Activated naive CD8-positive, alpha-beta T cell treated with anti-CD3 and anti-CD28 coated beads, Interleukin-2, amount 10 ng/mL, durations not matched to agents 7 days and 5 days (primary cell): ENCODE measurements at places on chromosomes 3 and 15. TPM values are rescaled to one million over a fixed set of nuclear protein-coding genes. Genes with fewer than 3 reads are reported as not detected.
A peak's percentile ranks its signal among the peaks of the same experiment; 100 is the strongest.

DNA sequence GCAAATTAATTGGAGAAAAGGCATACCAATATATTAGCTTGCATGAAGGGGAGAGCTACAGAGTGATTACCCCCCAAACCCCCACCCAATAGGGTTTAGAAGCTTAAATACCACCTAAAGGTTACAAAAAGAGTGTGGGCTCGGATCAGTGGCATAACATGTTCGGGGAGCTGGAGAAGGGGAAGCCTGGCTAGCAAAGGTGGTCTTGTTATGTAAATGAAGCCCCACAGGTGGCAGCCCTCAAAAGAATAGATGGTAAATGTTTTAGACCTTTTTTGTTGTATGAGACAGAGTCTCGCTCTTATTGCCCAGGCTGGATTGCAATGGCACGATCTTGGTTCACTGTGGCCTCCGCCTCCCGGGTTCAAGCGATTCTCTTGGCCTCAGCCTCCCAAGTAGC is 10.9 kb upstream of the PXK start:
- H3K4me1 ChIP-seq, result peaks cover 23% of the 10 kb centered on the region
- peaks cover 11% of the 10 kb centered on the region for H3K36me3 ChIP-seq
- DNase-seq, result no peak
- no peak overlapping the region for H3K27ac ChIP-seq
- H3K4me3 ChIP-seq, result no peak overlapping the region

- H3K27ac ChIP-seq, result no peak overlapping the region
- H3K27me3 ChIP-seq, result no peaks in the 10 kb centered on the region
- H3K36me3 ChIP-seq, result no peaks in the 10 kb centered on the region
- no peaks in the 10 kb centered on the region for H3K4me1 ChIP-seq
Measured at GRCh38 chr3:98817547-98818041, 54.5 kb downstream of the ST3GAL6 start.

DNA sequence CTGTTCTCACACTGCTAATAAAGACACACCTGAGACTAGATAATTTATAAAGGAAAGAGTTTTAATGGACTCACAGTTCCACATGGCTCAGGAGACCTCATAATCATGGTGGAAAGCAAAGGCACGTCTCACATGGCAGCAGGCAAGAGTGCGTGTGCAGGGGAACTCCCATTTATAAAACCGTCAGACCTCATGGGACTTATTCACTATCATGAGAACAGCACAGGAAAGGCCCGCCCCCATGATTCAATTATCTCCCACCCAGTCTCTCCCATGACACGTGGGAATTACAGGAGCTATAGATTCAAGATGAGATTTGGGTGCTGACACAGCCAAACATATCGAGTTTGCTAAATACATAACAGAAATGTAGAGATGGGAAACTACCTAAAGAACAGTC is 39.5 kb upstream of the DGKG start:
- peaks cover 5% of the 10 kb centered on the region for H3K27me3 ChIP-seq
- no peak overlapping the region for H3K4me3 ChIP-seq
- no peaks in the 10 kb centered on the region for H3K36me3 ChIP-seq
- no peak for DNase-seq

GRCh38 chr15:33311312-33311971 is 675 bp downstream of the RYR3 start:
- H3K27ac ChIP-seq, result no peak overlapping the region
- no peak overlapping the region for H3K4me3 ChIP-seq
- peaks cover 39% of the 10 kb centered on the region for H3K27me3 ChIP-seq
- no peaks in the 10 kb centered on the region for H3K36me3 ChIP-seq

- H3K4me3 ChIP-seq, result peak overlapping the region; percentile 88
- H3K36me3 ChIP-seq, result no peaks in the 10 kb centered on the region
- peaks cover 16% of the 10 kb centered on the region for H3K4me1 ChIP-seq
- H3K27me3 ChIP-seq, result peaks cover 37% of the 10 kb centered on the region
- DNase-seq, result no peak
Measured at GRCh38 chr3:180680097-180680430, 775 bp upstream of the CCDC39 start.

DNA sequence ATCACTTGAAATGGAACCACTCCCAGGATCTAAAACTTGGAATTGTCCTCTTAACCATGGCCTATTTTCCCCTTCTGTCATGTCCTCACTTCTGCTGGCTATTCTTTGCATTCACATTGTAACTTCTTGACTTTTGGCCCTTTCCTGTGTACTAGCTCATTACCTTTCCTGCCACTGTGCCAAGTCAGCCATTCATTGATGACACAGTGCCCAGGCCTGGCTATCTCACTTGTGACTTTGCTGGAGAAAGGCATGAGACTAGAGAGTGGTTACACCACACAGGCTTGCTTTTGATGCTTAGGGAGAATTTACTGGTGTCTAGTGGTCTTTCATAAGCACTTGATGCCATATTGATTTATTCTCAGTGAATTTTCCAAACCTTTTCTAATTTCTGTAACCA is 101.1 kb downstream of the NR1D2 start:
- no peak overlapping the region for H3K4me3 ChIP-seq
- no peak for DNase-seq
- peaks cover 6% of the 10 kb centered on the region for H3K27me3 ChIP-seq
- peaks cover 2% of the 10 kb centered on the region for H3K4me1 ChIP-seq

GRCh38 chr3:25142609-25143355 is 285.3 kb upstream of the RARB start:
- H3K36me3 ChIP-seq, result no peaks in the 10 kb centered on the region
- no peak overlapping the region for H3K27ac ChIP-seq
- H3K4me1 ChIP-seq, result no peaks in the 10 kb centered on the region
- no peak for DNase-seq

DNA sequence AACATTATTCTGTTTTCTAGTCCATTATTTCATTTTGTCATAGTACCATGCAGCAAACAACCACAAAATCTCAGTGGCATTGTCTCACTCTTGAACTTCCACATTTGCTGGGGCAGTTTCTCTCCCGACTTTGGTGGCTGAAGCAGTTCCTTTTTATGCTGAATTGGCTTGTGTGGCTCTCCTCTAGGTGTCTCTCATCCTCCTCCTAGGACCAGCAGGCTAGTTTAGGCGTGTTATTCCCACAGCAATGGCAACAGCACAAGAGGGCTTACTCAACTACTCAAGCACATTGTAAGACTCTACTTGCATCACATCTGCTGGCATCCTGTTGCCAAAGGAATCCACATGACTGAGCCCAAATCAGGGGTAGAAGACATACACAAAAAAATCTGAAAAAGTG is 201.8 kb upstream of the KCNH8 start:
- DNase-seq, result no peak
- no peak overlapping the region for H3K27ac ChIP-seq
- no peaks in the 10 kb centered on the region for H3K36me3 ChIP-seq
- H3K27me3 ChIP-seq, result no peaks in the 10 kb centered on the region
- H3K4me1 ChIP-seq, result no peaks in the 10 kb centered on the region

- H3K4me3 ChIP-seq, result no peak overlapping the region
- no peaks in the 10 kb centered on the region for H3K27me3 ChIP-seq
- H3K27ac ChIP-seq, result no peak overlapping the region
- no peak for DNase-seq
- peaks cover 39% of the 10 kb centered on the region for H3K4me1 ChIP-seq
Measured at GRCh38 chr3:114310695-114311094, 16.9 kb downstream of the TIGIT start.

Gene ARHGAP11A
- total RNA-seq, result 108 TPM

- no peak for DNase-seq
- no peaks in the 10 kb centered on the region for H3K27me3 ChIP-seq
- H3K4me3 ChIP-seq, result no peak overlapping the region
- H3K36me3 ChIP-seq, result no peaks in the 10 kb centered on the region
- H3K27ac ChIP-seq, result no peak overlapping the region
Measured at GRCh38 chr15:87345961-87346360, 910.6 kb downstream of the NTRK3 start.

- DNase-seq, result no peak
- no peaks in the 10 kb centered on the region for H3K4me1 ChIP-seq
- H3K27ac ChIP-seq, result no peak overlapping the region
- H3K27me3 ChIP-seq, result no peaks in the 10 kb centered on the region
- H3K4me3 ChIP-seq, result no peak overlapping the region
Measured at GRCh38 chr3:132966374-132966773, 71.8 kb upstream of the TMEM108 start.

- H3K27me3 ChIP-seq, result peaks cover 17% of the 10 kb centered on the region
- H3K4me3 ChIP-seq, result no peak overlapping the region
- no peak for DNase-seq
- H3K27ac ChIP-seq, result no peak overlapping the region
- H3K4me1 ChIP-seq, result no peaks in the 10 kb centered on the region
Measured at GRCh38 chr3:149266736-149267135, 45.1 kb upstream of the CP start.

DNA sequence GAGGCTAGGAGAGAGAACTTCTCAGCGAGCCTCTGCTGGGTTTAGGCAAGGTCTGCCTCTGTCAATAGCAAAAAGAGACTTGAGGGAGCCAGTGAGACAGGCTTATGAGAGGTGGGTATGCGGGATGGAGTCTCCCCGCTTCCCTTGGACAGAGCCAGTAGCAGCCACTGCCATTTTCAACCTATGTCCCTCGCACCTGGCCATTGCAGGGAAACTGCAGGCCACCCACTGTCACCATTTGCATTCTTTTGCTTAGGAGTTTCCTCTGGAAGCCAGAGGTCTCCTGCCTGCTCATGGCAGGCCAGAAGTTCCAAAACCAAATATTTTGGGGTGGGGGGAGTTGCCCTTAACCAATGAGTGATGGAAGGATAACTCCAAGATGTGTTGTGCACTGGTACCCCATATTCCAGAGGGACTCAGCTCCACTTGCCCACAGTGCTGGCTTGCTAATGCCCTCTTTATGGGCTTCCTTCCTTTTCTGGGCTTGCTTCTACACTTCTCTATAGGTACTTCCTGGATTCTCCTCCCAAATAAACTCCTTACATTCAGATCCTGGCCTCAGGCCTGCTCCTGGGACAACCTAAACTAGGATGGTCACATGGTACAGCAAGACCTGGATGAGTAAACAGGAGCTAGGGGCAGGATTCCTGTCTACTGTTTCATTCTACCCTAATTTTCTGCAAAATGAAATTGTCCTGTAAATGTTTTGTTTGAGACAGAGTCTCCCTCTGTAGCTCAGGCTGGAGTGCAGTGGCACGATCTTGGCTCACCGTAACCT is 108.9 kb upstream of the PROK2 start:
- no peak overlapping the region for H3K27ac ChIP-seq
- no peaks in the 10 kb centered on the region for H3K36me3 ChIP-seq
- H3K4me1 ChIP-seq, result peaks cover 1% of the 10 kb centered on the region
- H3K27me3 ChIP-seq, result peaks cover 15% of the 10 kb centered on the region
